NCI-H526 treated with DMSO at 0.1 percent for 48 hours (cell line): ENCODE measurements at places on chromosomes 1 and 21.
A peak's percentile ranks its signal among the peaks of the same experiment; 100 is the strongest.

GRCh38 chr1:60870269-60870865, 212.0 kb upstream of the NFIA start:
- no peak for DNase-seq

- no peak for DNase-seq
These were observed 395.7 kb downstream of the BRINP2 start for GRCh38 chr1:177566495-177566894.

DNA sequence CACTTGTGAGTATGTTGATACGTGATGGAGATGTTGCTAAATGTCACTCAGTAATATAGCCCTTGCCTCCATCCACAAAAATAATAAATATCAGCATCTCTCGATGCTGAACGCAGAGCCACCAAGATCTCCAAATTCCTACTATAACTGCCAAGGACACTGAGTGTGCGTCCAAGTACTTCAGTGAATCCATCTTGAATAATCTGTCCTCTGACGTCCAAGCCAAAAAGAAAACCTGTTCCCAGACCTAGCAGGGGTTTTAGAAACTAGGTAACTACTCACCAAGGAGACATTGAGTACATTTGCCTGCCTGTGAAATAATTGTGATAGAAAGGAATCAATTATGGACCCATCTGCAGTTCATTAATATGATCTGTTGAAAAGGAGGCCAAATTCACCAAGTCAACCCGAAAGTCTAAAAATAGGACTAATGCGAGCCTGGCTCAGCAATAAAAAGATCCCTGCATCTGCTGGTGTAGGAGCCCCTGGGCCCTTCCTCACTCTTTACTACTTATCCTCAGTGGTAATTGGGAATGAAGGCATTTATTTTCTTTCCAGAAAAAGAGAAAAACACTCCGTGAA, 226.9 kb upstream of the IRF2BP2 start:
- no peak for DNase-seq

GRCh38 chr1:213561870-213562269, 425.9 kb upstream of the PROX1 start:
- DNase-seq, result no peak

DNA sequence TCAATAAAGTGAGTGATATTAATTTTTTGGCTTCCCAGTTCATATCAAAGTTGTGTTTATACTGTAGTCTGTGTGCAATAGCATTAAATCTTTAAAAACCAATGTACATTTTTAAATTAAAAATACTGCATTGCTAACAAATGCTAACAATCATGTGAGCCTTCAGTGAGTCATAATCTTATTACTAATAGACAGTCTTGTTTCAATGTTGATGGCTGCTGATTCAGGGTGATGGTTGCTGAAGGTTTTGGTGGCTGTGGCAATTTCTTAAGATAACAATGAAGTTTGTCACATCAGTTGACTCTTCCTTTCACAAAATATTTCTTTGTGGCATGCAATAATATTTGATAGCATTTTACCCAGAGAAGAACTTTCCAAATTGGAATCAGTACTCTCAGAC, 109.0 kb downstream of the ZMYM4 start:
- DNase-seq, result no peak

GRCh38 chr1:205967554-205968335, 24.5 kb upstream of the SLC26A9 start:
- no peak for DNase-seq

DNA sequence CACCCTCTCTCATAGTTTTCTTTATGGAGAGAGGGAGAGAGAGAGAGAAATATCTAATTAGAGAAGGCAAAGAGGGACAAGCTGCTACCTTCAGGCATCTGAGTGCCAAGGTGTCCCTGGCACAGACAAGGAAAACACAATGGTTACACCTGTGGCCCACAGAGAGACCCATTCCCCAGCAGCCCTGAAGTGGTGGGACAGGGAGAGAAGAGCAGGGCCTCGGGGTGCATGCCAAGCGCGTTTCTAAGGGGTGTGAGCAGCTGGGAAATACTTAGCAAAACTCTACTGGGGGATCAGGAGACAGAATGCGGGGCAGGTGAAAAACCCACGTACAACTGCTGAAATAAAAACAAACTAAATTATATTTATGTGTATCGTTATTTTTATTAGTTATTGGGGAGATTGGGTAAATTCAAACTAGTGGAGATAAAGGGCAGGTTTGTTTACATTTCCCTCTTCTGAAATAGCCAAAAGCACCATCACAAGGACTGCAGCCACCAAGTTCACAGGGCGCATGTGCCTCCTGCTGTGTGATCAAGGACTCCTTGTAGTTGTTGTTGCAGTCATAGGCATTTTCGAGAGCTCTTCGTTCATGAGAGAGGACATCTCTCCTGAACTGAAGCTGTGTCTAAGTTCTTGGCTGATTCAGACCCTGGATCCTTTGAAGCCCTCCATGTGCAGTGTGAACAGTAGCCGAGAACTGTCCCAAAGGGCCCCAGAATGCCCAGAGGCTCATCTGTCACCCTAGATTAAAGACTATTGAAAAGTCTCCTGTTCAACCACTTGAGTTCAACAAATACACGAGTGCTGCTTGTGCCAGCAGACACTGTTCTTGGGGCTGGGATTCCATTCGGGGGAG, 737 bp upstream of the SERPINC1 start:
- DNase-seq, result no peak

GRCh38 chr21:38815060-38815405, 9.3 kb downstream of the ETS2 start:
- DNase-seq, result no peak

DNA sequence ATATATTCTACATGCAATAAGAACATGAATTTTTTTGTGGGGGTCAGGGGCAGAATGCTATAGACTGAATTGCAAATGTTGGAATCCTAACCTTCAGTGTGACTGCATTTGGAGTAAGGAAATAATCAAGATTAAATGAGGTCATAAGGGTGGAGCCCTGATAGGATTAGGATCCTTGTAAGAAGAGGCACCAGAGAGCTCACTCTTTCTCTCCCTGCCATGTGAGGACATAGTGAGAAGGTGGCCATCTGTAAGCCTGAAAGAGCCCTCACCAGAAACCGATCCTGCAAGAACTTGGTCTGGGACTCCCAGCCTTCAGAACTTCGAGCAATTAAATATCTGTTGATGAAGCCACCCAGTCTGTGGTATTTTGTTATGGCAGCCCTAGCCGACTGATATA, 70.3 kb upstream of the SOX13 start:
- no peak for DNase-seq

- DNase-seq, result no peak
These were observed 15.5 kb downstream of the DPYD start for GRCh38 chr1:97905141-97905940.

DNA sequence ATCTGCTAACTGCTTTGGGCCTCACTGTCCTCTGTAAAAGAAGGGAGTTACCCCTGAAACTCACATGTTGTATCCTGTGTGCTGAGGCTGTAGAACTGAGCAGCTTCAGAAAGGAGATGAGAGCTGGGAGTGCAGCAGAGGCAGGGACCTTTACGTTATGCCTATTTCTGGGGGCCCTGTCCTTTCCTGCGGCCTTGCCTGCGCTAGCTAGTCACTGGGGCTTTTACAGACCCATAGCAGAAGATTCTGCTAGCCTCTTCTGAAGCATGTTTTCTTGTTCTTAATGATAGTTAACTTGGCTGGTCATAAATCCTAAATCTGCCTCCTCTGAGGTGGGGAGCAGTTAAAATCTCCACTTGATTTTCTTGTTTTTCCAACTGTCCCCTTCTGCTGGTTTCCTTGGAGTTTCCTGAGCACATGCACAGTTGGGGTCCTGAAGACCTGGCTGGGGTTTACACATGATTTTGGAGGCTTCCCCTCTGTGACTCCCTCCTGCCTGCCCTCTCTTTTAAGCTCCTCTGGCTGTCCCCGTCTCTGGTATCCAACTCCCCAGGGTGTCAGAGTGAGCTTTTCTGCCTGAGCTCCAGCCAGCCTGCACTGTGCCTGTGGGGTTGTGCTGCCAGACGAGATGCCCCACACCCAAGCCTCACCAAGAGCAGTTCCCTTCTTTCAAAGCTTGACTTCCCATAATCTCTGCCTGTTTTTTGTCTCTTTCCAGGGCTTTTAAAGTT, 76.6 kb downstream of the NOS1AP start:
- no peak for DNase-seq

DNA sequence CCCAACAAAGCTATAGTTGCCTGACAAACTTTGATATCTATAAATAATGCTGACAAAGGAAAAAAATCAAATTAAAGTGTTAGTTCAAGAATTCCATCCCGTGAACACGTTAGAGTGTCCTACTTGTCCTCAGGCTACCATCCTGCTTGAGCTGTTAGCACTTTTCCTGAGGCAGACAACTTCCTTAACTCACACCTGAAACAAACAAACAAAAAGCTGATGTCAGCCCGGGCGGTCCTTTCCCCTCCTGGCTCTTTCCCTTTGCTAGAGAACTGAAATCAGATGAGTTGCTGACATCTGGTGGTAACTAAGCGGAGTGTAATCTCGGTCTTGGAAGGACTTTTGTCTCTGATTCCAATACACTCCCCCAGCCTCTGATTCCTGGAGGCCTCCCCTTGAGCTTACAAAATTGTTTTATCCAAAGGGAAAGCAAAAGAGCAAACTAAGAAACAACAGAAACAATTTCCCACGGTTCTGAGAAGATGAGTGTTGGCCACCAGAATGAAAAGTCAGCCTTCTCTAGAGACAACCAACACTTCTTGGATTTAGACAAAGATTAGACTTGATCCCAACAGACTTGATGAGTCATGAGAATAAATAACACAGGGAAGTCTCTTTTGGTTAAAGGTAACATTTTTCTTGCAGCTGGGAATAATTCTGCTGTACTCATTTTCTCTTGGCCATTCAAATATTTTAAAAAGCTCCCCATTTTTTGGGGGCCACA, 135.4 kb downstream of the PROX1 start:
- peak; percentile 53 for DNase-seq

- DNase-seq, result no peak
These were observed 166.9 kb downstream of the HLX start for GRCh38 chr1:221045842-221046831.

GRCh38 chr1:217554849-217555248, 76.0 kb downstream of the GPATCH2 start:
- no peak for DNase-seq

GRCh38 chr21:31660259-31660565, 719 bp downstream of the SOD1 start:
- DNase-seq, result peak; percentile 14
